NCI-H1436 (cell line): ENCODE measurements at places on chromosomes 4 and X.

GRCh38 chr4:174763454-174764104, 65.5 kb downstream of the GLRA3 start:
- no peak for DNase-seq

DNA sequence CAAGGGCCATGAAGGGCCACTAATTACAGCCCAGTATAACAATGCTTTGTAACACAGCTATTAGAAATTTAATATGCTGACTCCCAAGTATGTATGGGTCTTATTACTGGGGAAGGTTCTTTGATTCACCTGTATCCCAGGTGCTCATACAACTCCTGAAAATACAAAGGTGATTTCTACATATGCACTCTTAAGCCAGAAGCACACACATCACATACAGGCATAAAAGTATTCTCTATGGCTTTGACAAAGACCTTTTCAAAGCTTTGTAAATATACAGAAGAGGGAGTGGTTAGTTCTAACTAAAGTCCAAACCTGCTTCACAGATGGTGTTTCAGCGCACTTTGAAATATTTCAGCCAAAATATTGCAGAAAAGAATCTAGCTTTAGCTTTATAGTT, 191.5 kb downstream of the SNCA start:
- peak; percentile 1 for DNase-seq

- DNase-seq: no peak
These were observed 27.1 kb upstream of the TAPT1 start for GRCh38 chr4:16253127-16253960.

- no peak for DNase-seq
These were observed 511.5 kb upstream of the GALNT7 start for GRCh38 chr4:172657081-172657480.

DNA sequence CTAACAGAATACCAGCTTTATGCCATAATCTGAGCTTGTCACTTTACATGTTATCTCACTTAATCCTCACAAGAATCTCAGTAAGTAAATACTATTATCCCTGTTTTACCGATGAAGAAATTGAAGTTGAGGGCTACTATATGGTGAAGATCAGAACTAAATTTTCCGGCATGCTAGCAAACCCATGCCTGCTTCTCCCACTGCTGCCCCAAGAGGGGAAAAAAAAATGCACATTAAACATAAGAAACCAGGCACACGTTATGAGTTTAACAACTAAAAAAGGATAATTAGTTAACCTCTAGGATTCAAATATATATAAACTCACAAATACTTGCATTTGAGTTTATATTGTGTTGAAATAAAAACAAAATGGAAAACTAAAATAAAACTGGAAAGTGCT, 10.8 kb downstream of the SLC10A7 start:
- DNase-seq: no peak

DNA sequence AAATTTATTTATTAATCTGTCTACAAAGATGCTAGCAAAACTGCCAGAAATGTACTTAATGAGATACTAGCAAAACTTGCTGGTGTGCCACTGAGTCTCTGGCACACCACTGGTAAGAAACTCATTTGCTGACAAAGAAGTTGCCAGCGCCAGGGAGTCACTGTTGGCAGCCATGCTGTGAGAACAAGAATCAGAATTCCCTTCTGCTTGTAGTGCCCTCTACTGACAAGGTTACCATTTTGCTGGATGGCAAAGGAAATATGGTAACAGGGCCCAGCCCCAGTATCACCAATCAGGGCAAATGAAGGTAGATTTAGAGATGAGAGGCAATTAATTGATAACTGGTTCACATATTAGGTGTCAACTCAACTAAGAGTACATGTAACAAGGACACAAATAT, 750.1 kb upstream of the ADGRL3 start:
- DNase-seq: no peak

DNA sequence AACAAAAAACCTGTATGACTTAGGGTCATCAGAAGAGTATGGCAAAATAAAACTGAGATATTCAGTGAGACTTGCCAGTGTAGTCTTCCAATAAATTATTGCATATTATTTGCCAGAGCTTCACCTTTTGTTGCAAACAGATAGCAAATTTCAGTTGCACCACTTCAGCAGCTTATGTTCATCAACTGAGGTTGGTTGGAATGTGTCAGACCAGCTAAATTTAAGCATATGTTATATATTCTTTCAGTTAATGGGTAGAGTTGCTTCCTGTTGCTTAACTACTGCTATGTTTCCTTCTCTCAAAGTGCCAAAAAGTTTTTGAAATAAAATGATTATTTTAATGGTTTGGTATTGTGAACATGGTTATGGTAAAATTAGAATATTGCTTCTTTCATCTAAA, 61.5 kb downstream of the GALNT7 start:
- no peak for DNase-seq

GRCh38 chrX:150694738-150695410, 1.7 kb downstream of the MTMR1 start:
- DNase-seq: no peak

DNA sequence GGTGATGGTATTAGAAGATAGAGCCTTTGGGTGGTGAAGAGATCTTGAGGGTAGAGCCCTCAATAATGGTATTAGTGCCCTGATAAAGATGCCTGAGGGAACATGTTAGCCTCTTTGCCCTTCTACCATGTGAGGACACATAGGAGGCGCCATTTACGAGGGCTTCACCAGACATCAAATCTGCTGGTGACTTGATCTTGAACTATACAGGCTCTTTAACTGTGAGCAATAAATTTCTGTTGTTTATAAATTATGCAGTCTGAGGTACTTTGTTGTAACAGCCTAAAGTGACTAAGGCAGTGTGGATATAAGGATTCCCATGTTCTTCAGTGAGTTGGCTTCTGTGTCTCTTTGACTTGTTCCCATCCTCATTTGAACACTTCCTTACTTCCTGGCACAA, 11.8 kb downstream of the MOB1B start:
- DNase-seq: no peak

- no peak for DNase-seq
These were observed 81.7 kb downstream of the HS6ST2 start for GRCh38 chrX:132876523-132877338.

DNA sequence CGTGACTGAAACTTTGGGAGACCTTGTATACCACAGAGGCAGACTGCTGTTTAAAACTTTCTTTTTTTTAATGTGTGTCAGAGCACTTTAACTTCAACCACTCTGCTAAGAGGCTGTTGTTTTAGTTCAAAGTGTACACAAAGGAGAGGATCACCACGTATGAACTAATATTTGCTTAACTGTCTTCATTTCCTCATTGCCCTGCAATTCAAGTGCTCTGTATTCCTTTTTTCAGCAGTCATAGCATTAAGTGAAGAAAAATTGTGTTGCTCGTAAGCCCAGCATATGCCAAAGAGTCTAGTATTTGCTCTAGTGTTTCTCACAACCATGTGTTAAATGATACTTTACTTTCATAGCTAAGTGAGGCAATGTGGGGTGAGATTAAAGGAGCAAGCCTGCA, 63.0 kb upstream of the HHIP start:
- no peak for DNase-seq

DNA sequence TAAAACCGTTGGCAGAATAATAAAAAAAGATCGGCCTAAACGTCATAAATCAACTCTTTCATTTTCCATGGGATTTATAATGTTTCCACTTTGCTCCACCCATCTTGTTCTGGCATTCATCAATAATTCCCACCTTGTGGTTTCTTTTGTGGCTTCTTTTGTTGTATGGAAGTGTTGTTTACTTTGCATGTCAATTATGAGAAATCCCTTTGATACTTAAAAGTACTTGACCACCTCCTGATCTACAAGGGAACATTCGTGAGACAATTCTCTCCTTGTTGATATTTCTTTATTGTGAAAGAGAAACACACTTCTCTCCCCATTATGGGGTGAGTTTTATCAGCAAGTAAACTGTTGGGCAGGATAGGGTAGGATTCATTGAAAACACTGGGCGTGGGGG, 2.8 kb downstream of the AMELX start:
- DNase-seq: no peak

GRCh38 chr4:53703267-53703655, 112.0 kb upstream of the LNX1 start:
- DNase-seq: no peak

DNA sequence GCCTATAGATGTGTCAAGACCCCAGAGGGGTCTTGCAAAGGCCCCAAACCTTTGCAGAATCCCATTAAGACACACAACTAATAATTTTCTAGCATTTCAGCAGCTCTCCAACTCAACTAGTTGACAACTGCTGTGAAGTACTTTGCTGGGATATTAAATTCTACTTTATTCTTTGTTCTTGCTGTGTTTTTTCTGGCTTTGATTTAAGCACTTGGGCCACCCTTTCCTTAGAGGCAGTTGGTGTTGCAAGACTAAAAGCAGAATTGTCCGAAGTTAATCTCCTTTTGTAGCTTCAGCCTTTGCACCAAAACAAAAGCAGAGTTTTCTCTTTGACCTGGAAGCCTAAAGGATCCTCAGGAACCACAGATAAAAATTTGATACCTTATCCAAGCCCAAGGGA, 353.1 kb upstream of the CLNK start:
- DNase-seq: no peak

DNA sequence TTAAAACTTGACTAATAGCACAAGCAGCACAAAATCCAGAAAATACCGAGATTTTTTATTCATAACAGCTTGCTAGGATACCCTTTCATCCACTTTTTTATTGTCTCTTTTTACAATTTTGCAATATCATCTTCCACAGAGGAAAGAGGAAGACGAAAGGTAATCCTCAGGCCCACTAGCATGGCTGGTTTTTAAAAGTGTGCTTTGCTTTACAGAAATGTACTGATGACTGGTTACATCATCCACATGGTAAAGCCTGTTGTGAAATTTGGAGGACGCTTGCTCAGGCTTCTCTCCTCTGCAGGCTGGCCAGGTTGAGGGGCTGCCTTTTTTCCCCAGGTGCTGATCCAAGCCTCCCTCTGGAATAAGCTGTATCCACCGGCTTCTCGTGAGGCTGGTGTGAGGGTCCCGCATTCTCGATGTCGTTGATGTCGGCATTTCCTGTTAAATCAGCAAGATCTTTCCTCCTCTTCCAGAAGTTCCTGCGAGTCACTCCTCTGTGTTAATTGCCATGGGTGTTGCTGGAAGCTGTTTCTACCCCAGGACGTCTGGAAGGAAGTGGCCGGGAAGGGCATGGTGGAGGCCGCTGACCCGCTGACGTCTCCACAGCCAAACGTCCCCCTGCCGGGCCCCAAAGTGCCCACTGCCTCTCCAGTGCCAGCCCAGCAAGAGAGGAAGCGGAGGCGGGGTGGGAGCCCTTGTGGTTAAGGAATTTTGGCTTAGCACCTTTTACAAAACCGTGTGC, 5.8 kb upstream of the DGKQ start:
- no peak for DNase-seq

- no peak for DNase-seq
These were observed 135.8 kb upstream of the PDLIM3 start for GRCh38 chr4:185671066-185671465.

DNA sequence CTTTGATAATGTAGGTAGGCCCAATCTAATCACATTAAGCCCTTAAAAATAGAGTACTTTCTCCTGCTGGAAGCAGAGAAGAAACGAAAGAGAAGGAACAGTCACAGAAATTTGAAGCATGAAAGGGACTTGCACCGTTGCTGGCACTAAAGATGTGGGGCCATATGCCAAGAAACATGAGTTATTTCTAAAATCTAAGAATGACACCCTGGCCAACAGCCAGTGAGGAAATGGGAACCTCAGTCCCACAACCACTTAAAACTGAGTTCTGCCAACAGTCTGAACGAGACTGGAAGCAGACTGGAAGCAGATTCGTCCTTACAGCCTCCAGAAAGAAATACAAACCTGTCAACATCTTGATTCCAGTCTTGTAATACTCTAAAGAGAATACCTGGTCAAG, 70.1 kb downstream of the CENPC start:
- DNase-seq: no peak

DNA sequence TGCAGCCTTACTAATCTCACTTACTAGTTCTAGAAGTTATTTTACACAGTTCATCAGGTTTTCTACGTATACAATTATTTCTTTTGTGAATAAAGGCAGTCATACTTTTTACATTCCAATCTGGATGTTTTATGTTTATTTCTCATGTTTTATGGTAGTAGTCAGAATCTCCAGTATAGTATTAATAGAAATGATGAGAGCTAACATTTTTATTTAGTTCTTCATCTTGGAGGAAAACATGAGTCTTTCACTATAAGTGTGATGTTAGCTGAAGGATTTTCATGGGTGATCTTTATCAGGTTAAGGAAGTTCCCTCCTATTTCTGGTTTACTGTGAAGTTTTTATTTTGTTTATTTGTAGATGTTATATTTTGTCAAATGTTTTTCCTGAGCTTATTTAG, 256.1 kb upstream of the GIMD1 start:
- DNase-seq: no peak

- no peak for DNase-seq
These were observed 227.6 kb downstream of the PRDM5 start for GRCh38 chr4:120694973-120695372.
